ENCODE measurements at places on chromosomes 1 and 21.

GRCh38 chr1:186849271-186849671, 20.5 kb downstream of the PLA2G4A start:
- DNase-seq, result no peak

GRCh38 chr1:44084998-44085675, 33.5 kb upstream of the KLF17 start:
- no peak for DNase-seq

GRCh38 chr1:1324084-1324523, 356 bp downstream of the INTS11 start:
- DNase-seq, result no peak

- no peak for DNase-seq
These were observed 18.9 kb upstream of the LRP8 start for GRCh38 chr1:53346814-53347176.

- DNase-seq, result no peak
These were observed 28.4 kb downstream of the RASAL2 start for GRCh38 chr1:178122283-178122682.

GRCh38 chr1:171645553-171646248, 6.8 kb downstream of the MYOC start:
- peak; percentile 29 for DNase-seq
